ENCODE measurements at places on chromosomes 7 and 10. TPM values are rescaled to one million over a fixed set of nuclear protein-coding genes. Genes with fewer than 3 reads are reported as not detected.

AHR gene
- 34.1 TPM for total RNA-seq

GSTO1 gene
- 300 TPM for total RNA-seq

VSTM4 gene
- not detected for total RNA-seq

FRAT2 gene
- total RNA-seq: 10.1 TPM

CYP2C18 gene
- total RNA-seq: not detected

DNA sequence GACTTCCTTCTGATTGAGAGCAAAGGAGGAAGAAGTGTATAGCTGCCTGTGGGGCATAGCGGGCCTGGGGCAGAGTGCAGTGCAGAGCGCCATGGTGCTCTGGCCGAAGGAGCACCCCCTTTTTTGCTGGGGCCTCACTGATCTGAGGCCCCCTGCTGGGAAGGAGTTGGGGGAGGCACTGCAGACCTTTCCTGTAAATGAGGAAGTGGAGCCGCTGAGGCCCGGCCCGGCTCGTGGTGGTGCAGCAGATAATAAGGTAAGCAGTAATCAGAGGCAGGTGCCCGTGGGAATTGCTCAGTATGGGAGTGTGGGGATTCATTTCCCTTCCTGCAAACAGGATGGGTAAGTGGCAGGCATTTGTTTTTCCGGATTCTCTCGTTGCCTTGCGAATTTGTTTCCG lies 373.7 kb upstream of the MKI67 start:
- H3K4me1 ChIP-seq: no peaks in the 10 kb centered on the region
- H3K4me3 ChIP-seq: no peak overlapping the region
- no peaks in the 10 kb centered on the region for H3K36me3 ChIP-seq
- DNase-seq: no peak

DNA sequence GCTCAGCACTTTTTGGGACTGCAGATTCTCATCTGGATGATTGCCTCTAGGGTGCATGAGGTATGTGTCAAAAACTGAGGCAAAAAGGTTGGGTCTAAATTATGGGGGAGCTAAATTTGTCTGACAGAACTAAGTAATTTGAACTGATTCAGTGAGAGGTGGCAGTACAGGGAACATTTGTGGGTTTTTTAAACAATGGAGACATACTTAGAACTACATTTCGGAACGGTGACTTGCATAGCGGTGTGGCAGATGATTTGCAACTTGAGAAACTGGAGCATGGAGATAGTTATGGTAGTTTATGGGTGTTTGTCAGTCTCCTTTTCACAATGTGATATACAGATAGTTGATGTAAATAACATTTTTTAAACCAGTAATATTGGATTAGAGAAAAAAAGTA lies 14.6 kb downstream of the TBC1D12 start:
- no peak overlapping the region for H3K27ac ChIP-seq
- no peaks in the 10 kb centered on the region for H3K4me1 ChIP-seq
- no peaks in the 10 kb centered on the region for H3K27me3 ChIP-seq

- H3K4me1 ChIP-seq: peaks cover 18% of the 10 kb centered on the region
- H3K4me3 ChIP-seq: no peak overlapping the region
- DNase-seq: peak; percentile 3
- 0 out of 3 replicates have a peak, but pooled peaks cover 2% of the 10 kb centered on the region for H3K36me3 ChIP-seq
- H3K27me3 ChIP-seq: no peaks in the 10 kb centered on the region
Observed at GRCh38 chr7:133330085-133330484, 77.2 kb downstream of the EXOC4 start.

DNA sequence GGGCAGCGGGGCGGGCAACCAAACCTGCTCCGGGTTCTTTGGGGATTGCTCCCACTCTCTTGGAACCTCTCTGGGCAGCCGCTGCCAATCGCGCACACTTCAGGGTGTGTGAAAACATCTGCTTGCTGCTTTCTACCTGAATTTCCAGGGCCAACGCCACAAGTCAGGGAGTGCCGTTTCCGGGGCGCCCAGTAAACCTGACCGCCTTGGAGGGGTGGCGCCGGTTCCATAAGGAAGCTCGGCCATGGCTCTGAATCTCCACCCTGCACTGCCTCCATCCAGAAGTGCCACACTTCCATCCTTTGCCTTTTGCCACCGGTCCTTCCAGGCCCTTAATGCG lies 679 bp upstream of the AFAP1L2 start:
- DNase-seq: no peak
- no peak overlapping the region for H3K27ac ChIP-seq
- H3K4me3 ChIP-seq: no peak overlapping the region

DNA sequence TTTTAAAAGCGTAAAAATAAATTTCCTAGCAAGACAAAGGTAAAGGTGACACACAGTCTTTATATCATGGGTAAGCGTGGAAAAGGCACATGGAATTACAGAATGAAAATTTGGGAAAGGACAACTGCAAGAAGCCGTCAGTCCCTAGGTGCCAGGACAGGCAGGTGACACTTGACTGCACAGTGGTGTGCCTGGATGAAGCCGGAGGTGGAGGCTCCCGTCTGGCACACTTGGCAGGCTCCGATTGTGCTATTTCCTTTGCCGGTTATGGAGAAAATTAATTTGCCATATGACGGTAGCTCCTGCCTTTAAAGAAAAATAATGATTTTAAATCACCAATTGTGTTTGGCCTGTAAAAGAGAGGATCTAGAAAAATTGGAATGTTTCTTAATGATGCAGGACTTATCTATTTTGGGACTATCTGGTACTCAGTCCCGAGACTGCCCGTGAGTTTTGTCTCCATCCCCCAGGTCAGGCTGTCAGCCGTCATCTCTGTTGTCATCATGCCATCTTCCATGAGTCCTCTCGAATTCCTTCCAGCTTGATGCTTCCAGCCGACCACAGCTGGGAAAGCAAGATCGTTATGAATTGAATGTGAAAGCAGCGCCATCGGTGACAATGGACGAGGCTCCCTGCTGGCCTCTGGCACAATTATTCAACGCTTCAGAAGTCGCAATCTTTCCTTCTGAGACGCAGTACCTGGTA lies 56.2 kb upstream of the MGMT start:
- no peak for DNase-seq
- peaks cover 36% of the 10 kb centered on the region for H3K27me3 ChIP-seq
- no peak overlapping the region for H3K27ac ChIP-seq
- no peaks in the 10 kb centered on the region for H3K36me3 ChIP-seq
- no peak overlapping the region for H3K4me3 ChIP-seq

DNA sequence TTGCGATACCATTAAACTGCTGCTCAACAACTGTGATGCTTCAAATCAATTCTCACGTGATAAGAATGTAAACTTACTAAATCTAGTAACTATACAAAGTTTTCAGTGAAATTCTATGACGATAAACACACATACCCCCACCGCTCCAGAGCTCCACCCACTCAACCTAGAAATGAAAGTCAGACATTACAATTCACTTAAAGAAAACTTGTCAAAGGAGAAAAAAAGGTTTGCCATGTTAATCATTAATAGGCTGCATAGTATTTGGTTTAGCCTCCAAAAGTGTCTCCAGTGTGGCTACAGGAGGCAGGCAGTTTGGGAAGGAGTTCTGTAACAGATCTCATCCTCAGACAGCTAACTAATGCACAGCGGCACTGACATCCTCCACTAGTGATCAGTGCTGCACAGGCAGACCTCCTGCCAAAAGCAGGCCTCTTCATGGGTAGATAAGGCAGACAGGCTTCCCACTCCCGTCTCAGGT lies 3.1 kb downstream of the HERPUD2 start:
- no peaks in the 10 kb centered on the region for H3K27me3 ChIP-seq
- peak; percentile 54 for DNase-seq
- H3K27ac ChIP-seq: no peak overlapping the region
- peaks cover under 1% of the 10 kb centered on the region for H3K36me3 ChIP-seq

DNA sequence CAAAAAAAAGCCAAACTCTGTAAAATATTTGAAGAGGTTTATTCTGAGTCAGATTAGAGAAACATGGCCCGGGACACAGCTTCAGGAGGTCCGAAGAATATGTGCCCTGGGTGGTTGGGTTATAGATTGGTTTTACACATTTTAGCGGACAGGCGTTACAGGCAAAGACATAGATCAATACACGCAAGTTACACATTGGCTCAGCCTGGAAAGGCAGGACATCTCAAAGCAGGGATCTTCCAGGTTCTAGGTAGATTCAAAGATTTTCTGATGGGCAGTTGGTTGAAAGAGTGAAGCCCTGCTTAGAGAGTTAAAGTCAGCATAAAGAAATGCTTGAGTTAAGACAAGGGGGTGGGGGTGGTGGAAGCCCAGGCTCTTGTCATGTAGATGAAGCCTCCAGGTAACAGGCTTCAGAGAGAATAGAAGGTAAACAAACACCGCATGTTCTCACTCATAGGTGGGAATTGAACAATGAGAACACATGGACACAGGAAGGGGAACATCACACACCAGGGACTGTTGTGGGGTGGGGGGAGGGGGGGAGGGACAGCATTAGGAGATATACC lies 464.3 kb upstream of the ADARB2 start:
- no peaks in the 10 kb centered on the region for H3K27me3 ChIP-seq
- no peaks in the 10 kb centered on the region for H3K36me3 ChIP-seq
- H3K4me3 ChIP-seq: no peak overlapping the region
- no peak overlapping the region for H3K27ac ChIP-seq

- H3K27ac ChIP-seq: no peak overlapping the region
- H3K4me1 ChIP-seq: peaks cover 43% of the 10 kb centered on the region
- DNase-seq: no peak
- no peaks in the 10 kb centered on the region for H3K36me3 ChIP-seq
Observed at GRCh38 chr10:34292675-34293074, 522.4 kb downstream of the PARD3 start.

DNA sequence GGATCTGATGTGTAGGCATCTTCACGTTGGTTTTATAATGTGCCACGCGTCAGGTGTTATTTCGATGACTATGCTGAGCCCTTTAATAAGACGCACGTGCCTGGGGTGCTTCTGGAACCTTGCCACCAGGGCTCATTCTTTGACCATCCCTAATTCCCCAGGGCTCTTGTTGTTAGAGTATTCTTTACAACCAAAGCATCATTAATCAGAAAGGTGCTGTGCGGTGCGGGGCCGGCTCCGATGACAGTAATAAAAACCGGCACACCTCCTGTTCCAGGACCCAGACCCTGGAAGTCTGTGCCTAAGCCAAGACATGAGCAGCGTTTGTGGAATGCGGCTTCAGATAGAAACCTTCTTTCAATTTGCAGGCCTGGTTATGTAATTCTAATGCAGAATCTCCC lies 58.4 kb downstream of the MGMT start:
- no peak for DNase-seq
- H3K4me3 ChIP-seq: no peak overlapping the region
- no peak overlapping the region for H3K27ac ChIP-seq
- H3K36me3 ChIP-seq: no peaks in the 10 kb centered on the region
- no peaks in the 10 kb centered on the region for H3K27me3 ChIP-seq
- peaks cover 22% of the 10 kb centered on the region for H3K4me1 ChIP-seq

DNA sequence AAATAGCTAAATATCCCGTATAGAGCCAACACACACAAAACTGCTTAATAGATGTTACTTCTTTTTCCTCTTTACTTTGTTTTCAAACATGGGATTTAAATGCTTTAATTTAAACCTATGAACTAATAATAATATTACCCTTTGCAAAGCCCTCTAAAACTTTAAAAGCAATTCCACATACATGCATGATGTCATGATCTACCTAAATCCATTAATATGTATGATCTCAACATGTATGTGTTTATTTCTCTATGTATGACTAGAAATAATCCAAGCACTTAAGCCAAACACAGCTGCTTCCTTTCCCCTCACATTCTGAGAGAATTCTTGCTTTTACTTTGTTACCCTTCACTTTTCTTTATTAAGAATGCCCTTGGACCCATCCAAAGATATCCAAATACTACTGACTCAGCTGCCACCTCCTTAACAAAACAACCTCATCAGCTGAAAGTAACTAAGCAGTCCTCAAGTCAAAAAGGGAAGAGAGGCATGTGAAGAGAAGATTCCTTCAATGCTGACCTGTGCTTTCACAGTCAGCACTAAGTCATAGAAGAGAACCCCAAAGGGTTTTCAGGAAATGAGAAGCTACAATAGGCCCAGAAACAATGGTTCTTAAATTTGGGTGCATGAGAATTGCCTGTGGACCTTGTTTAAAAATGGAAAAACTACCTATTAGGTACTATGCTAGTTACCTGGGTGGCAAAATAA lies 266.4 kb upstream of the LRGUK start:
- H3K4me1 ChIP-seq: peaks cover 14% of the 10 kb centered on the region
- DNase-seq: no peak
- H3K27ac ChIP-seq: no peak overlapping the region
- H3K4me3 ChIP-seq: no peak overlapping the region
- no peaks in the 10 kb centered on the region for H3K36me3 ChIP-seq
- no peaks in the 10 kb centered on the region for H3K27me3 ChIP-seq

GRCh38 chr10:74677951-74678350 lies 148.4 kb upstream of the KAT6B start:
- H3K27me3 ChIP-seq: no peaks in the 10 kb centered on the region
- peaks cover 14% of the 10 kb centered on the region for H3K4me1 ChIP-seq
- H3K4me3 ChIP-seq: no peak overlapping the region
- peaks cover 3% of the 10 kb centered on the region for H3K36me3 ChIP-seq
- no peak overlapping the region for H3K27ac ChIP-seq
- no peak for DNase-seq

GRCh38 chr7:15525652-15526263 lies 36.1 kb downstream of the AGMO start:
- no peaks in the 10 kb centered on the region for H3K4me1 ChIP-seq
- no peaks in the 10 kb centered on the region for H3K27me3 ChIP-seq
- no peak overlapping the region for H3K4me3 ChIP-seq
- no peak overlapping the region for H3K27ac ChIP-seq
- H3K36me3 ChIP-seq: no peaks in the 10 kb centered on the region
- no peak for DNase-seq

DNA sequence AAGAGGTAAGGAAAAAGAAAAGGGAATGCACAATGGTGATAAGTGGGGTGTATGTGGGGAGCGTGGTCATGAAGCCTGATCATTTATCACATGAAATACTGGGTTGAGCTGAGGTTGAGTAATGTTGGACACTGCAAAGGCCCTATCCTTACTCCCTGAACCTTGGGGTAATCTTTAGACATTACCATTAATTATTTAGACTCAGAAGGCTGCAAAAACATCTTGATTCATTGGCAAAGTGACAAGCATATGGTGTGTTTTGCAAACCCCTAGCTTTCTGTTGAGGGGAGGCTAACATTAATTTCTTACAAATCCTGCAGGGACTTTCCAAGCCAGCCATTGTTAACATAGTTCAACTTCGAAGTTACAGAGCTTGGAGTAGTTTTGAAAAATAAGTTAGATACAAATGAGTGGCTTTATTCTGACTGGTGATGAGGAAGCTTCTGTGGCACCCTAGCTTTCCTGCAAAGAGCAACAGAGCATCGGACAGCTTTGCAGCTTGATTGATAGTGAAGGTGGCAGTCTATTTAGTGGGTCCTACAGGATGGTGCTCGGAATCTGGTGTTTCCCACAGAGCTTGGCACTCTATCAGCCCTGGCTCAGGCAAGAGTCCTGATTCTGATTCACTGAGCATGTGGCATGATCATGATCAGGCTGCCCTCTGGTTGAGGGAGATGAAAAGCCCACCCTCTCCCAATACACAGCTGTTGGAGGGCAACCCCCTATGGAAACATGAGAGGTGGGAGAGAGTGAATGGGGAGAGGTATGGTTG lies 153.7 kb upstream of the NPVF start:
- H3K4me3 ChIP-seq: no peak overlapping the region
- no peaks in the 10 kb centered on the region for H3K4me1 ChIP-seq
- no peak overlapping the region for H3K27ac ChIP-seq
- DNase-seq: no peak
- no peaks in the 10 kb centered on the region for H3K36me3 ChIP-seq

GRCh38 chr7:144725070-144725469 lies 110.8 kb downstream of the TPK1 start:
- no peaks in the 10 kb centered on the region for H3K4me1 ChIP-seq
- no peaks in the 10 kb centered on the region for H3K27me3 ChIP-seq
- no peak overlapping the region for H3K27ac ChIP-seq
- DNase-seq: no peak
- H3K4me3 ChIP-seq: no peak overlapping the region
- no peaks in the 10 kb centered on the region for H3K36me3 ChIP-seq

- no peaks in the 10 kb centered on the region for H3K36me3 ChIP-seq
- H3K27me3 ChIP-seq: no peaks in the 10 kb centered on the region
- no peak overlapping the region for H3K4me3 ChIP-seq
- no peak overlapping the region for H3K27ac ChIP-seq
- DNase-seq: no peak
Observed at GRCh38 chr7:121049028-121049791, 60.7 kb downstream of the CPED1 start.

Data from HepG2 (cell line).